NCI-H510A (cell line): ENCODE measurements at places on chromosomes 6 and 20.

GRCh38 chr6:132892929-132893771 lies 78.8 kb downstream of the RPS12 start:
- DNase-seq: no peak

GRCh38 chr20:63064745-63065711 lies 58.3 kb upstream of the BHLHE23 start:
- no peak for DNase-seq

GRCh38 chr6:6224933-6225486 lies 95.5 kb downstream of the F13A1 start:
- no peak for DNase-seq

DNA sequence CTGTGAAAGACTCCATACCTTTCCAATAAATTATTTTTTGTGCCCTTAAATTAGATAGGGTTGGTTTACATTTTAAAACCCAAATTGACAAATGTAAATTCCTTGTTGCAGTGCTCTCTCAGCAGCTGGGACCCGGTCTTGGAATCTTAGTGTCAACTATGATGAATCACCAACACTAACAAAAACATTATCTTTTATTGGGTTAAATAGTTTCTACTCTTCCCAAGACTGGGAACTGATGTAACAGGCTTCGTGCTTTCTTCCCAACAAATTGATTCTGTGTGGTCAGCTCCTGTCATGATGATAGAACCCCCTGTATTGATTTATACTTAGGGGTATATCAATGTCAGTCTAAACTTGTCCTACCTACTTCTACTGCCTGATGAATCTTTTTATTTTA lies 23.2 kb upstream of the AHI1 start:
- no peak for DNase-seq

DNA sequence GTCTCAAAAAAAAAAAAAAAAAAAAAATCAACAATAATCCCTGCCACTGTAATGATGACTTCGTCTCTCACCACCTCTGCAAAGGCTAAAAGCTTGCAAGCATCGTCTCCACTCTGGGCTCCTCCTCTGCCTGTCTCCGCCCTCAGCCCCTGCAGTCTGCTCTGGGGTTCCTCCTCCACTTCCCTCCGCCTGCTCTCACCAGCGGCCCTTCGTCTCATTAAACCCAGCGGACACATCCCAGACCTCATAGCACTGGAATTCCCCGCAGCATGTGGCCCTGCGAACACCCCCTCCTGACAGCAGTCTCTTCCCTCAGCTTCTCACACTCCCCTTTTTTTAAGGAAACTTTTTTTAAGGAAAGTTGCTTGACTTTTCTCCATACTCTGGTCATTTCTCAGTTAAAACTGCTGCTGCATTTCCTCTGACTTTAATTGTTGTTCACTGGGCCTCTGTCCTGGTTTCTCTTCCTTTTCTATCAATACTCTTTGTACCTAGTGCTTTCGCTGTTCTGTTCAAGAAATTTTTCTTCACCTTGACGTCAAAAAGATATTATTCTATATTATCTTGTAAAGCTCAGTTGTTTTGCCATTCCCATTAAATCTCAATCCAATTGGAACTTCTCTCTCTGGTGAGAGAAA lies 70.9 kb upstream of the PLEKHG1 start:
- no peak for DNase-seq

- no peak for DNase-seq
Observed at GRCh38 chr20:18087054-18087453, 29.3 kb upstream of the OVOL2 start.

- no peak for DNase-seq
Observed at GRCh38 chr6:169783971-169784820, 32.8 kb downstream of the ERMARD start.

GRCh38 chr20:60787276-60787675 lies 464.8 kb upstream of the CDH4 start:
- no peak for DNase-seq

DNA sequence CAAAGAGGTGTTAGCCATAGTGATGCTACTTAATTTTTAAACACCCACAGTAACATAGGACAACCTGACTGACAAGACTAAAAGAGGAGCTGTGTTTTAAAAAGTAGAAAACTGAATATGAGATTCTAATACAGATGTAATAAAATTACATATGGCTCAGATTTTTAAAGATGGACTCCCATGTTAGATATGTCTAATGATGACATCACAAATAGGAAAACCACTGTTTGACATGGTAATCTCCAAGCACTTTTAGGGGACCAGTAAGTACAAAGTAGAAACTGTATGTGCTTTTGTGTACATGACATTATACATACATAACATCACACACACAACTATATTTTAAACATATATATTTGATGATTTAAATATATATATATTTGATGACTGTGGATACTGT lies 16.8 kb downstream of the GCLC start:
- DNase-seq: no peak

- DNase-seq: no peak
Observed at GRCh38 chr6:75613056-75613501, 11.4 kb downstream of the SENP6 start.

- no peak for DNase-seq
Observed at GRCh38 chr20:57190536-57191264, 75.7 kb downstream of the BMP7 start.

- DNase-seq: no peak
Observed at GRCh38 chr20:63782051-63782471, 42.5 kb downstream of the SLC2A4RG start.

GRCh38 chr6:147029923-147030322 lies 174.3 kb upstream of the STXBP5 start:
- no peak for DNase-seq

DNA sequence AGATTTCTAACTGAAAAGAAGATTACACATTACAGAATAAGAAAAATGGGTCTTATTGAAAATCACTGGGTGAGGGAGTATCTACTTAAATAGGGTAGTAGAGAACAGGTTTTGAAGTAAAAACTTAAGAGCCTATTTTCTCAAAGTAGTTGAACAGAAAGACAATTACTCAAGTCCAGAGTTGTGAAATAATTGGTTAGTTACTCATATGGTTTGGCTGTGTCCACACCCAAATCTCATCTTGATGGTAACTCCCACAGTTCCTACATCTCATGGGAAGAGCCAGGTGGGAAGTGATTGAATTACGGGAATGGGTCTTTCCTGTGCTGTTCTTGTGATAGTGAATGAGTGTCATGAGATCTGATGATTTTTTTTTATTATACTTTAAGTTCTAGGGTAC lies 1035.3 kb upstream of the GJE1 start:
- DNase-seq: no peak

DNA sequence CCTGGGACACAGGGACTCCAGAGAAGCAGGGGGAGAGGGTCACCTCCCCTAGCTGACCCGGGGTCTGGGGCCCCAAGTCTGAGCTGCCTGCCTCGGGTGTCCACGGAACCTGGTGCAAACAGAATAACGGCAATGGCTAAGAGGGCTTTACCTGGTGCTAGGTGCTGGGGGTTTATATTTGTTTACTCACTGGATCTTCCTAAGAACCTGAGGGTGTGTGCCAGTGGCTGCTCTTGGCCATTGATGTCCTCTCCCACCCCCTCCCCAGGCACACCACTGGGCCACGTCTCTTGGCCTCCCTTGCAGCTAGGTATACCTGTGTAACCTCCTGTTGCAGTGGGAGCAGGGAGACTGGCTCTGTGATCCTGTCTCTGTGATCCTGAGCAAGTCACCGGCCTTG lies 157.9 kb upstream of the MLN start:
- no peak for DNase-seq

DNA sequence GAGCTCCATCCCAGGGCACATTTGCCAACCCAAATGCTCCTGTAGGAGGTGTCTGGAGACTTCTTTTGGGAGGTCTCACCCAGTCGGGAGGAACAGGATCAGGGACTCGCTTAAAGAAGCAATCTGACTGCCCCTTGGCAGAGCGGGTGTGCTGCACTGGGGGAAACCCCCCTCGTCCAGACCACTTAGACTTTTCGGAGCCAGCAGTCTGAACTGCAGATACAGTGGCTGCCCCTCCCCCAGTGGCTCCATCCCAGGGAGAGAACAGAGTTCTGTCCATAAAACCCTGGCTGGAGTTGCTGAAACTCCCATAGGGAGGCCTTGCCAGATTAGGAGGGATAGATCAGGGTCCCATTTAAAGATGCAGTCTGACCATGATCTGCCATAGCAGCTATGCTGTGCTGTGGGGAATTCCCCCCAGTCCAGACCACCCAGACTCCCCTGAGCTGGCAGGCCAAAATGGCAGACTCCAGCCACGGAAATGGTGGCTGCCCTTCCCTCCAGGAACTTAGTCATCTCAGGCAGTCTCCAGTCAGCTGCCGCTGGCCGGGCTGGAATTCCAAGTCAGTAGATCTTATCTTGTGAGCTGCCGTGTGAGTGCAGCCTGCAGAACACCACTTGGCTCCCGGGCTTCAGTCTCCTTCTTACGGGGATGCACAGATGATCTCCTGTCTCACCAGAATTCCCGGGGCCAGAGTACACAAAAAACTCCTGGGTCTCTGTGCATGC lies 278.1 kb upstream of the SASH1 start:
- no peak for DNase-seq

- DNase-seq: no peak
Observed at GRCh38 chr6:21438986-21439352, 154.6 kb upstream of the SOX4 start.

DNA sequence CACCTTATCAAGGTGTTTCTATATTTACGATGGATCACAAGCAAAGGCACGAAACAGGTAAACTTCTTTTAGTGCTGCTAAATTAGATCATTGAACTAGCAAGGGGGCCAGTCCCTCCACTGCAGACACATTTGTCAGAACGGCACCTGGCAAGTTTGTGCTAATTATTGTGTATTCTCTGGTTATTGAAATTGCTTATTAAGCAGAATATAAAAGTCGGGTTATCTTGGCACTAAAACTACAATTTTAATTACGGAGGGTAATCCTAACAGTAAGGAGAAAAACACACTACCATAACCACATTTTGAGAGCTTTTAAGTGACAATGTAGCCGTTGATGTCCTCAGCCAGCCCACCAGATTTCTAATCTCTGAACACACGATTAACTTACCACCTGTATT lies 118.9 kb upstream of the BTN3A2 start:
- DNase-seq: no peak

DNA sequence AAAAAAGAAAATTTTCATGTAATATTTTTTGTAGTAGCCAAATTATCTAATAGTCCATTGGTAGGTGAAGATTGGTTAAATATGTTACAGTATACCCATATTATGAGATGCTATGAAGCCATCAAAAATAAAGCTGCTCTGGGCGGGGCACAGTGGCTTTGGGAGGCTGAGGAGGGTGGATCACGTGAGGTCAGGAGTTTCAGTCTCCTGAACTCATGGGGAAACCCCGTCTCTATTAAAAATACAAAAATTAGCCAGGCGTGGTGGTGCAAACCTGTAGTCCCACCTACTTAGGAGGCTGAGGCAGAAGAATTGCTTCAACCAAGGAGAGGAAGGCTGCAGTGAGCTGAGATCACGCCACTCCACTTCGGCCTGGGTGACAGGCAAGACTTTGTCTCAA lies 360.5 kb downstream of the KIF16B start:
- DNase-seq: no peak

GRCh38 chr6:52407467-52407866 lies 12.7 kb upstream of the EFHC1 start:
- peak; percentile 20 for DNase-seq

DNA sequence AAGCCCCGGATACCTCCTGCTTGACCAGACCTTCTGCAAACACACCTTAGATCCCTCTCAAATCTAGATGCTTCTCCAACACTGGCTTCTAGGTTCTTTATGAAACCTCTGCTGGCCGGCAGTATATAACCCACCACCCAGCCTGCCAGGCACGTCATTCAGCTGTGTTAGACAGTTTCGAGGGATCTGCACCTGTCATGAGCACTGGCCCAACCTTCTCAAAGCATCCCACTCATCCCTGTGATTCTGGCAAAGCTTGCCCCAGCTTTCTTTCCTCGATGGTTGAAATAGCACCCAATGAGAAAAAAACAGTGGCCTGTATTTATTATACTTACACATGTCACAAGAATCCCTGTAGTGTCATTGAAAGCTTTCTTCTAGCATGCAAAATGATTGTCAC lies 157.8 kb downstream of the MTHFD1L start:
- no peak for DNase-seq

GRCh38 chr6:15427331-15428070 lies 181.6 kb downstream of the JARID2 start:
- no peak for DNase-seq

DNA sequence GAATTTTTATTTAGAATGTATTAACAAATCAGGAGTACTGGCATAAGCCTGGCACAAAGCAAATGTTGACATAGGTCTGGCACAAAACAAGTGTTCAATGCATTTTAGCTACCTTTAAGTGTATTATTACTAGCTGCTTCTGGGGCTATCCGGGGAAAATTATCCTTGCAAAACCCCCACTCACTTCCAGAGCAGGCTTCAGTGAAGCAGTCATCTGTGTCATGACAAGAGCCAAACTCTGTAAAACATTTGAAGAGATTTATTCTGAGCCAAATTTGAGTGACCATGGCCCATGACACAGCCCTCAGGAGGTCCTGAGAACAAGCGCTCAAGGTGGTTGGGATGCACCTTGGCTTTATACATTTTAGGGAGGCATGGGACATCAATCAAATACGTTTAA lies 6.4 kb upstream of the TRIM38 start:
- no peak for DNase-seq

- no peak for DNase-seq
Observed at GRCh38 chr6:48318670-48319069, 207.7 kb upstream of the PTCHD4 start.

- DNase-seq: no peak
Observed at GRCh38 chr6:159805440-159806020, 5.5 kb downstream of the PNLDC1 start.
